Activated CD4-positive, alpha-beta T cell treated with anti-CD3 and anti-CD28 coated beads, Interleukin-2, amount 10 ng/mL, durations not matched to agents 7 days and 5 days (primary cell): ENCODE measurements at places on chromosomes 5 and 9.

DNA sequence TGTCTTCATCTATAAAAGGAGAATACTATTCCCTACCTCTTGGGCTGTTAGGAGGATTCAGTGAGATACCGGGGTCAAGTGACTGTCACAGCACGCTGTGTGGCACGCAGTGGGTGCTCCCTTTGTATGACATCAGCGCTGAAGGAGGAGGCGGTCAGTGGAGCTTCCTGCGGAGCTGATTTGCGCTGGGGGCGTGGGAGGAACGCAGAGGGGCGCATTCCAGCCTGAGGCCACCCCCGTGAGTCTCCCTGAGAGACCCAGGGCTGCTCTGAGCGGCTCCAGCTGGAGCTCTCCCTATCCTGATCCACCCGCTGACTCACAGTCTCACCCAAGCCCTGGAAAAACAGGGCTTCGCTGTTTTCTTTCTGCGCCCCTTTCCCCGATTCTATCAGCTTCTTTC is 24.3 kb upstream of the NEURL1B start:
- no peak overlapping the region for H3K4me3 ChIP-seq
- no peaks in the 10 kb centered on the region for H3K36me3 ChIP-seq
- DNase-seq: no peak
- no peak overlapping the region for H3K27ac ChIP-seq

DNA sequence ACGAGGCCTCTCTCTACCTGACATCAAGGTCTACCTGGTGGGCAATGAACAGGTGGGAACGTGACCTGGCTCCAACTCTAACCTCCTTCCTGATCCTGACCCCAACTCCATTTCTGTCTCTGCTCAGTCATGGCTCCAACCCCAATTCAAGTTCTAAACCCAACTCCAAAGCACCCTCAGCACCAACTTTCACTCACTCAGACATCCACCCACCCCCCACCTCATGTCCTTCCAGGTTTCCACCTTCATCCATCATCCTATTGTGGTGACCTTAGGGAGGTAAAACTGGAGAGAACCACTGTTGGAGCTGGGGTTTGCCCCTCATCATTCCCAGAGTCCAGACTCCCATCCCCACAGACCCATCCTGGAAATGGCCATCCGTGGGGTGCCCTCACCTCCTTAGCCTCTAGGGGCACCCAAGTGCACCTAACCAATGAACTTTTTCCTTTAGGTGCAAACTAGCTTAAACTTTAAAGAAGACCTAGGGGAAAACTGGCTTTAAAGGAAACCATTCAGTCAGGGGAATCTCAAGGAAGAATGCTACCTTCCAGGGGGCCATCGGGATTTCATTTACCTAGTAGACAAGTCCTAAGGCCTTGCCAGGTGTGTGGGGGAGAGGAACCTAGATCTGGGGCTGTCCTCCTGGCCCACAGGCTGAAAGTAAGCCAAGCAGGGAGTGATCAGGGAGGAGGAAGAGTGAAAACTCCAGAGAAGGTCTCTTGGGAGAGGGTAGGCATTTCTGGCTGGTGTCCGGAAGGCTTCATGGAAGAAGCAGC is 11.3 kb downstream of the RGS14 start:
- H3K27me3 ChIP-seq: no peaks in the 10 kb centered on the region
- H3K27ac ChIP-seq: peak overlapping the region; percentile 72
- peaks cover 70% of the 10 kb centered on the region for H3K4me1 ChIP-seq

DNA sequence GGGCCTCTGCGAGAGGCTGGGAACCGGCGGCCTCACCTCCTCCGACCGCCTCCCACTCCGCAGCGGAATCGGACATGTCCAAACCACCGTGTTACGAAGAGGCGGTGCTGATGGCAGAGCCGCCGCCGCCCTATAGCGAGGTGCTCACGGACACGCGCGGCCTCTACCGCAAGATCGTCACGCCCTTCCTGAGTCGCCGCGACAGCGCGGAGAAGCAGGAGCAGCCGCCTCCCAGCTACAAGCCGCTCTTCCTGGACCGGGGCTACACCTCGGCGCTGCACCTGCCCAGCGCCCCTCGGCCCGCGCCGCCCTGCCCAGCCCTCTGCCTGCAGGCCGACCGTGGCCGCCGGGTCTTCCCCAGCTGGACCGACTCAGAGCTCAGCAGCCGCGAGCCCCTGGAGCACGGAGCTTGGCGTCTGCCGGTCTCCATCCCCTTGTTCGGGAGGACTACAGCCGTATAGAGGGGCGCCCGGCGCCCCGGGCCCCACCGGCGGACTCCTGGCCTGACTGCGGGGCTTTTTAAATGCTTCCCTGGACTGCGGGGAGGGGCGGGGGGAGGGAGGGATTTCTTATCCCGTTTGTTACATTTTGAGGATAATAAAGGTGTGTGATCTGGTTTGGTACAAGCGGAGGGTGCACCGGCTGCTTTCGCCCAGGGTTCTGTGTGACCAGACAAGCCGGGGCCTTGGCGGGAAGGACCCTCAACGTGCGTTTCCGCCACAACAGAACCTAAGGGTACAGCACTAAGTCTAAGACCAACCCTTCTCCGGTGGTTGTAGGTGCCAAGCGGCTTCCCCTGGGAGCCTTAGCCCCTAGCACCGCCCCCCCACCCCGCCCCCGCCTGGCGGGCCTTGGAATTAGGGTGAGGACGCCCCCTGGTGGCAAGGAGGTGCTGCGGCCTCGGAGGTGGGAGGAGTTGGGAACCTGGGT is 9.3 kb downstream of the PRR7 start:
- peaks cover 28% of the 10 kb centered on the region for H3K4me1 ChIP-seq
- peak; percentile 95 for DNase-seq
- H3K27me3 ChIP-seq: peaks cover 11% of the 10 kb centered on the region
- H3K4me3 ChIP-seq: peak overlapping the region; percentile 74
- peak overlapping the region; percentile 82 for H3K27ac ChIP-seq

DNA sequence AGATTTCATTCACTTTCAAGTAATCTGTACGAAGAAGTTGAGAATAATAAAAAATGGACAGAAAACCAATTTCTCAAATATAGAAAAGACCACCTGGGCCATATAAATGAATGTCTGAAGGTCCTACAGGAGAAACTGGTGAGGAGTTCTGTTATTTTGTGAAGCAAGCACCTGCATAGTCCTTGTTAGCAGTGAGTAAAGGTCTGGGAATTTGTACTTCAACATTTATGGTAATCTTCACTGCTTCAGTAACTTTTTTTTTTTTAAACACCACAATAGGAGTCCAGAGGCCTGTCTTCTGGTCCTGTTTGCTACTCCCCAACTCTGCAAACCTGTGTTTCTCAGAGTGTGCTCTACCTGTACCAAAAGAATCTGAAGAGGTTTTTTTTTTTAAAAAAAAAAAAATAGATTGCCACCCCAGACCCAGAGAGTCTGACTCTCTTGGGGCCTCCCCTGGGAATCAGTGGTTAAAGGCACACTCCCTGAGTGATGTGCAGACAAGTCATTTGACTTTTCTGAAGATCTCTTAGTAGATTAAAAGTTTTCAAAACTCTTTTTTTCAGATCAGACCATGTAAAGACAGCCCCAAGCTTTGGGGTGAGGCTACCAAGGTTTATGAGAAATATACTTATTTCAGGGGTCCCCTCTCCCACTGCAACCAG is 55.5 kb downstream of the FAM81B start:
- H3K4me3 ChIP-seq: no peak overlapping the region
- no peak for DNase-seq
- peaks cover 14% of the 10 kb centered on the region for H3K27me3 ChIP-seq
- no peak overlapping the region for H3K27ac ChIP-seq
- H3K4me1 ChIP-seq: no peaks in the 10 kb centered on the region
- H3K36me3 ChIP-seq: no peaks in the 10 kb centered on the region

- H3K4me3 ChIP-seq: no peak overlapping the region
- H3K36me3 ChIP-seq: peaks cover 4% of the 10 kb centered on the region
- no peak for DNase-seq
- no peak overlapping the region for H3K27ac ChIP-seq
- peaks cover 13% of the 10 kb centered on the region for H3K27me3 ChIP-seq
Measured at GRCh38 chr9:35816708-35817107, 1.9 kb upstream of the HINT2 start.

- no peak overlapping the region for H3K27ac ChIP-seq
- no peak overlapping the region for H3K4me3 ChIP-seq
- no peaks in the 10 kb centered on the region for H3K4me1 ChIP-seq
- H3K27me3 ChIP-seq: no peaks in the 10 kb centered on the region
- H3K36me3 ChIP-seq: no peaks in the 10 kb centered on the region
- no peak for DNase-seq
Measured at GRCh38 chr5:144460600-144460999, 289.9 kb downstream of the KCTD16 start.

DNA sequence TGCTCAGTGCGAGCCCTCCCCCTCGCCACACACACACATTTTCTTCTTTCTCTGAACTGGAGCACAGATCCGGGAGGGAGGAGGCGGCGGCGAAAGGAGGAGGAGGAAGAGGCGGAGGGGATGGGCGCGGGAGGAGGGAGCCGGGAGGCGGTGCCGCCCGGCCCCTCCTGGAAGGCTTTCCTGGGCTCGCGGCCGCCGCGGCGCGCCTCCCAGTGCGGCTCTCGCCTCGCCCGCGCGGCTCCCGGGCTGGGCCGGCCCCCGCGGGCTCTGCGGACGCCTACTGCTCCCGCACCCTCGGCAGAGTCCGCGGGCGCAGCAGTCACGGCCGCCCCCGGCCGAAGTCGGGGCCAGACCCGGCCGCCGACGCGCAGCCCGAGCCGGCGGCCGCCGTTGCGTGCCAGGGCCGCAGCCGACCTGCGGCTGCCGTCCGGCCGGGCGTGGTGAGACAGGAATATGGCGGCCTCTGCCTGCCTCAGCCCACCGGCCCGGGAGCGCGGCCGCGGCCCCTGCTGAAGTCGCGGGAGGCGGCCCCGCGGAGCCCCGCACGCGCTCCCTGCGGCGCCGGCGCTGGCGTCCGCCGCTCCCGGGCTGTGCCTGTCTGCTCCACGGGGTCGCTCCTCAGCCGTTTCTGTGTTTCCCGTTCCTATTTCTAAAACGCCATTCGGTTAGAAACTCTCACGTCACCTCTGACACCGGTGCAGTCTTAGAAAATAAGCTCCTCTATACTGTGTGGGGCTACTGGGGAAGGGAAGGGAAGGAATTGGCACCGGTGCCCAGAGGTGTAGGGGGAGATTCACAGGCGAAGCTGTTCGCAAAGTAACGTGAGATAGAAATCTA is 500 bp upstream of the GNAQ start:
- H3K4me3 ChIP-seq: peak overlapping the region; percentile 89
- peaks cover 2% of the 10 kb centered on the region for H3K36me3 ChIP-seq
- H3K27me3 ChIP-seq: peaks cover 3% of the 10 kb centered on the region
- peak; percentile 80 for DNase-seq
- peak overlapping the region; percentile 96 for H3K27ac ChIP-seq

DNA sequence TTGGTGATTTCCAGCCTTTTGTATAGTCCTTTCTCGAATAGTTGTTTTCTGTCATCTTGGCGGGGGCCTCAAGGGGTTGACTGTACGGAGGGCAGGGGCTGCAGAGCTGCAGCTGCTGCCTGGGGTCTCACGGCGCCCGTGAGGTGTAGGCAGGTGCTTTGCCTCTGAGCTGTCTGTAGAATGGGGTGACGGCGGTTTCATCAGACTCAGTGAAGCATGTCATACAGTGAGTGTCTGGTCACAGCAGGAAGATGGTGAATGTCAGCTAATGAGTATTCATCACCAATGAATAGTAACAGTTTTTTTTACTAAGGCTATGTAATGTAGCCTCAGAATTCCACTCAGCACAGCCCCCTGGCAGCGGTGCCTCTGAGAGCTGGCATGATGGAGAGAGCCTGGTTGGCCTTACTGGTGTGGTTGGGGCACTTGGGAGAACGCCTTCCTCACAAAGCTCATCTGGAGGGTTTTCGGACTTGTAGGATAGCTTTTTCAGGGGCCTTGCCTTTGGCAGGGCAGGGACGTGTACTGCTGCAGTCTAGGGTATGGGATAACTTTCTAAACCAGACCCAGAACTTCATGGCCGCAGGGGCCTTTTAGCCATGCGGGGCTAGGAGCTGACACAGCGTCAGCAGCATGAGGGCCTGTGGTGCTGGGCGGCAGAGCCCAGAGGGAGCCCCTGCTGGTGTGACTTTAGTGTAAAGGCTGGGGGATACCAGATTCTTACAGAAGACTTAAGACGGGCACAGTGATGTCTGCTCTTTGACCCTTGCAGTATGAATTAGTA is 15.0 kb downstream of the TENT4A start:
- peak overlapping the region; percentile 47 for H3K27ac ChIP-seq
- no peaks in the 10 kb centered on the region for H3K27me3 ChIP-seq
- peaks cover 82% of the 10 kb centered on the region for H3K4me1 ChIP-seq

DNA sequence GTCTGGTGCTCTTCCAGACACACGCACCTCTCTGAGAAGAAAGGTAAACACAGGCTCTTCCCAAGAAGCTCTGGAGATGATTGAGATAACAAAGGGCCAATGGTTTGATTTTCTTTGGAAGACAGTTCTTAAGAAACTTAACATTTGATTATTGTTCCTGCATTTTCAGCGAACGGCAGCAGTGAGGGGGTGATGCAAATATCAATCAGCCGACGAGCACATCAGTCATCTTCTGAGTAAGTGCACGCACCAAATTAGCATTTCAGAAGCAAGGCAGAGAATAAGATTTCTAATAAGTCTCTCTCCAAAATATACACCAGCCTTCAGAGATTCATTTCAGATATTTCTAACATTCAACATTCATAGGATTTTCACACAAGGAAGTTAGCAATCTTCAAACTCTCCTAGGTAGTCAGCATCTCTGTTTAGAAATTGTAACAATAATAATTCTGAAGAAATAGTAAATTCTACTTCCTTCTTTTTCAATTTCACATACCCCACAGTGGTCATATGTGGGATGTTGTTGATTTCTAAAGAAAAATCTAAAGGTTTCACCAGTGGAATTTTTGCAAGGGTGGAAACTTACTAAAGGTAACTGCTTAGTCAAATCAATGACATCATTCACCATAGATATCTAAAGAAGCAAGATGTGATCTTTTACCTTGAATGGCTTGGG is 250.3 kb downstream of the SEC61B start:
- H3K4me3 ChIP-seq: no peak overlapping the region
- DNase-seq: no peak
- no peaks in the 10 kb centered on the region for H3K4me1 ChIP-seq
- no peaks in the 10 kb centered on the region for H3K36me3 ChIP-seq
- peaks cover 19% of the 10 kb centered on the region for H3K27me3 ChIP-seq
- H3K27ac ChIP-seq: no peak overlapping the region
